ENCODE measurements at places on chromosomes 5 and 9. TPM values are rescaled to one million over a fixed set of nuclear protein-coding genes. Genes with fewer than 3 reads are reported as not detected.

Gene AQP3
- total RNA-seq, result 9.0 TPM

Gene PCDHGC4
- total RNA-seq, result 6.1 TPM

Gene WDR70
- 27.6 TPM for total RNA-seq

DNA sequence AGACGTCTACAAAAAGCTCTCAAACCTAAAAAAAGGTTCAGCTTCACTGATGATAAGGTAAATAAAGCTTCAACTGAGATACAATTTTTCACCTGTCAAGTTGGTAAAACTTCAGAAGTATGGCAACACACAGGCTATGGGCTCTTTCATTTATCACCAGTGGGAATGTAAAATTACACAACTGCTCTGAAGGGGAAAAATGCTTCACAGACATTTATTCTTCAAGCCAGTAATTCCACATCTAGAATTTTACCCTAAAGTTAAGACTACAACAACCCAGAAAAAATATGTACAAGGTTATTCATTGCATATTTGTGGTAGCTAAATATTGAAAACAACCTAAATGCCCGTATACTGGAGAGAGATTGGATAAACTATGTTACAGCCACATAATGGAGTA, 48.1 kb upstream of the NREP start:
- H3K4me3 ChIP-seq, result no peak overlapping the region
- DNase-seq, result no peak
- H3K36me3 ChIP-seq, result no peaks in the 10 kb centered on the region
- H3K27me3 ChIP-seq, result no peaks in the 10 kb centered on the region
- no peaks in the 10 kb centered on the region for H3K4me1 ChIP-seq

DNA sequence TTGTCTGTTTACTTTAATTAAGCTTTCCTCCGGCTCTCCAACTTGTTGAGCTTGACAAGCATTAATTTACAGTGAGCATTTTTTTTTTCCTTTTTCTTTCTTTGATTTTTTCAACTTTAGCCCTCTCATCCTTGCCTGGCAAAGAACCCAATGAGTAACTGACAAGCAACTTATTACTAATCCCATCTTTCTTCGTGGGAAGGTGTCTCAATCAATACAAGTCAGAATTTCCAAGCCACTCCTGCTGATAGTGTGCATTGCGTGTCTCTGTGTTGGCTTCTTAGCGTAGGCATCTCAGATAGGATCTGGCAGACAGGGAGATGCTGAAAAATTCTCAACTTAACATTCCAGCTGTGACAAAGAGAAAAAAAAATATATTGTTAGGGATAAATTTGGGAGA, 527.7 kb upstream of the WWC1 start:
- H3K4me1 ChIP-seq, result no peaks in the 10 kb centered on the region
- H3K36me3 ChIP-seq, result no peaks in the 10 kb centered on the region
- no peak overlapping the region for H3K4me3 ChIP-seq
- no peak overlapping the region for H3K27ac ChIP-seq

- no peaks in the 10 kb centered on the region for H3K4me1 ChIP-seq
- H3K27me3 ChIP-seq, result no peaks in the 10 kb centered on the region
- H3K36me3 ChIP-seq, result no peaks in the 10 kb centered on the region
Measured at GRCh38 chr9:116741086-116741740, 54.1 kb downstream of the TRIM32 start.

- DNase-seq, result no peak
- no peaks in the 10 kb centered on the region for H3K36me3 ChIP-seq
- no peak overlapping the region for H3K4me3 ChIP-seq
Measured at GRCh38 chr5:144265643-144266247, 95.1 kb downstream of the KCTD16 start.

GRCh38 chr5:42300496-42300895, 122.7 kb upstream of the GHR start:
- DNase-seq, result no peak
- H3K4me1 ChIP-seq, result no peaks in the 10 kb centered on the region
- H3K27ac ChIP-seq, result no peak overlapping the region
- no peaks in the 10 kb centered on the region for H3K36me3 ChIP-seq
- no peak overlapping the region for H3K4me3 ChIP-seq
- no peaks in the 10 kb centered on the region for H3K27me3 ChIP-seq

DNA sequence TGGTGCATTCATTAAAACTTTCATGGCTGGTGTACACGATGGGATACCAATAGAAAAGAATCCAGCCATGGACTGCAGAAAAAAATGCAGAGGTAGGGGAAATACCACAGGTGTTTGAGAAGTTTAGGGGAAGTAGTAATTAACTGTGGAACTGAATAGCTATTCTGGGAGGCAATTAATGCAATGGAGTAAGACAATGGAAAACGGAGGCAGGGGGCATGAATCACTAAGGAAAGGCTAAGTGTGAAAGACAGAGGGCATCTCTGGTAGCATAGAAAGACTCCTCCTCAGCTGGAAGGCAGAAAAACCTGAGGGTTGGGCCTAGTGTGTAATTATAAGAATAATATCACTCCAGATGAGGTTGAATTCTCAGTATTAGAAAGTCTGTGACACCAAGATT, 30.9 kb upstream of the NPR3 start:
- H3K36me3 ChIP-seq, result no peaks in the 10 kb centered on the region
- H3K27me3 ChIP-seq, result no peaks in the 10 kb centered on the region
- H3K27ac ChIP-seq, result no peak overlapping the region
- no peak overlapping the region for H3K4me3 ChIP-seq

DNA sequence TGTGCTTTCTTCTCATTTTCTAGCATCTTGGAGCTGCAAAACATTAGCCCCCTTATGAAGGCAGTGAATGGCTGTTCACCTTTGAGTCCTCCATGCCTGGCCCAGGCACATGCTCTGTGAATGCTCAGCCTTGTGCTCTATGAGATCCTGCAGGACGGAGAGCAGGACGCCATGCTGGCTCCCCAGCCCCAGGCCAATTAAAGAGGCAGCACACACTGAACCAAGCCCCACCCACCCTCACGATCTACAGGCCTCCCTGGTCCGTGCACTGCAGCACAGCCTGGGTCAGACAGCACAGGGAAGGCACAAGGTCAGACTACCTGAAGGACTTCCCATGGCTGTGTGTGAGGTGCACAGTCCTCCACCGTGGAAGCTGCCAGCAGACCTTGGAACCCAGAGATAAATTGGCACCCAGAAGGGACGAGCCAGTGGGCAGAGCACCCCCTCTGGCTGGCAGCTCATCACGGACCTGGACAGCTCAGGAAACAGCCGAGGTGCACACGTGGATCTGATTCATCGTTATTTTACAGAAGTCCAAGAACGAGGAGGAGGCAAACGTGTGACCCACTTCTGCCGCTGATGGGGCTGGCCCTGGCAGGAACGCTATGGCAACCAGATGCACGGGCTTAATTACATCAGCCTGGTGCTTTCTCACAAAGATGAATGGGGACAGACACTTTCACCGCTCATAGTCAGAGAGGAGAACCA, 59.5 kb downstream of the OLFM1 start:
- no peak overlapping the region for H3K27ac ChIP-seq
- no peak for DNase-seq
- no peaks in the 10 kb centered on the region for H3K27me3 ChIP-seq
- H3K4me3 ChIP-seq, result no peak overlapping the region

Data from testis (tissue), 5 donors.